Stimulated activated CD4-positive, alpha-beta T cell treated with anti-CD3 and anti-CD28 coated beads, Interleukin-2, amount 100 ng/mL, for 48 hours (primary cell): ENCODE measurements at places on chromosomes 4 and X.

DNA sequence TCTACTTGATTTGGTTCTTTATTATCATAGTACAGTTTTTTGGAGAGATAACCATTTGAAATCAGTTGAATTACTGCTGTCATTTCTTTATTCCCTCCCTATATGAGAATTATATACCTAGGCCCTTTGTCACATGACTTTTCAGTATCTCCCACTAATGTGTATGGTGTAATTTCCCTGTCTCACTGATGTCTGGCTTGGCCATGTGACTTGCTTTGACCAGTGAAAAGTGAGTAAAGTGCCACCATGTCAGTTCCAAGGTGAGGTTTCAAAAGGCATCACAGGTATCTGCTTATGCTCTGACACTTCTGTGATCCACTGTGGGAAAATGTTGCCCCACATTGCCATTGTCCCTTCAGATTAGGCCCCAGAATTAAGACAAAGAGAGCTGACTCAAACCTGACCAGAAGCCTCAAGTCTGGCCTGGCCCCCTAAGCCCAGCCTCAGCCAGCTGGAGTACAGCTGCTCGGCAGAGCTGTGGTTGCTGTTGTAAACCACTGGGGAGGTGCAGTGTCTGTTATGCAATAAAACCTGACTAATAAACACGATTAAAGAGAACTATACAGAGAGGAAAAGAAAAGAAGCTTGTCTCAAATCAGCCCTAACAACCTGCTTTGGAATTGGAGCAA is 27.5 kb downstream of the SETD7 start:
- no peak for DNase-seq

GRCh38 chrX:2536141-2536540 is 35.4 kb upstream of the DHRSX start:
- DNase-seq, result no peak

DNA sequence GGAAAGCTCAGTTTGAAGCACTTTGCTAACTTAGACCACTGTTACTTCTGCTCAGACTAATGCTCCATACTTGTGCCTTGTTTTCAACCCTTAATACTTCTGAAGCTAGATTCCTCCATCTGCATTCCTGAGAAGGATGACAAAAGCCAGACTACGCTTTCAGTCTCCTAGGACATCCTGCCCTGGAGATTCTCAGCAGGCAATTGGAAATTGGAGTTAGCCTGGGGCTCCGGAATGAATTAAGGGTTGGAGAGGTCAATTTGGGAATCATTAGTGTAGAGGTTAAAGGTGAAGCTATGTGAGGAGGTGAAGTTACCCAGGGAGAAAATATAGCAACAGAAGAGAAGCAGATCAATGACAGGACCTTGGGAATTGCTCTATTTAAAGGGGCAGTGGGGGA is 215.9 kb upstream of the MBNL3 start:
- DNase-seq, result no peak

- DNase-seq, result peak; percentile 34
These were observed 28.1 kb downstream of the MCUB start for GRCh38 chr4:109588176-109588575.

- no peak for DNase-seq
These were observed 233.0 kb upstream of the SLC7A11 start for GRCh38 chr4:138475116-138475515.

GRCh38 chr4:119693126-119693525 is 64.5 kb upstream of the PDE5A start:
- no peak for DNase-seq

DNA sequence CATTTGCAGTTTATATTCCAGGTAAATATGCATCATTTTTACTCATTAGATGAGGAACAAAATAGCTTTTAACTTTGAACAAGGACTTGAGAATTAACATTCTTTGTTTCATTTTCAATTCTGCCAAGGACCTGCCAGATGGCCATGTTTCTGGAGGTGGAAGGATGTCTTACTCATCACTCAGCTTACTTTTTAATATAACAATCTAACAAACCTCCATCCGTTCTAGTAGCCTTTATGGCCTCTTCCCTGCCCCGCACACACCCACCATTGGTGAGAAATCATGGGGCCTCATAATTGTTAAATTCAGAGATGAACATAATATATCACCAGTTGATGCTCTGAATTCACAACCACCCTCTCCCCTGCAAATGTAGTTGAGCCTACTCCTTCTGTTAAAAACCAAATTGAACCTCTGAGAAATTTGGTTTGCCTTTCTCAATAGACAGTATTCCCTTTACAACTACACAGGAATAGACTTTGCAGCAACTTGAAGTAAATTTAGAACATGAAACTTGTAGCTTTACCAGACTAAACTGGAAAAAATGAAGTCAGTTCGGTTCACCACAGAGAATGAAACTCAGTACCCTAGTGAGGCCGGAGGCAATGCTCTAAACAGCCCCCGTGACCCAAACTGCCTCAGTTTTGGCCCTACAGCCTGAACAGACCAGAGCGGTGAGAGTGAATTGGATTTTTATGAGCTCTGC is 50.1 kb upstream of the ACSL4 start:
- DNase-seq, result no peak
